ENCODE measurements at places on chromosomes 13 and 19. TPM values are rescaled to one million over a fixed set of nuclear protein-coding genes. Genes with fewer than 3 reads are reported as not detected.

The CPAMD8 gene
- 0.11 TPM for total RNA-seq

DNA sequence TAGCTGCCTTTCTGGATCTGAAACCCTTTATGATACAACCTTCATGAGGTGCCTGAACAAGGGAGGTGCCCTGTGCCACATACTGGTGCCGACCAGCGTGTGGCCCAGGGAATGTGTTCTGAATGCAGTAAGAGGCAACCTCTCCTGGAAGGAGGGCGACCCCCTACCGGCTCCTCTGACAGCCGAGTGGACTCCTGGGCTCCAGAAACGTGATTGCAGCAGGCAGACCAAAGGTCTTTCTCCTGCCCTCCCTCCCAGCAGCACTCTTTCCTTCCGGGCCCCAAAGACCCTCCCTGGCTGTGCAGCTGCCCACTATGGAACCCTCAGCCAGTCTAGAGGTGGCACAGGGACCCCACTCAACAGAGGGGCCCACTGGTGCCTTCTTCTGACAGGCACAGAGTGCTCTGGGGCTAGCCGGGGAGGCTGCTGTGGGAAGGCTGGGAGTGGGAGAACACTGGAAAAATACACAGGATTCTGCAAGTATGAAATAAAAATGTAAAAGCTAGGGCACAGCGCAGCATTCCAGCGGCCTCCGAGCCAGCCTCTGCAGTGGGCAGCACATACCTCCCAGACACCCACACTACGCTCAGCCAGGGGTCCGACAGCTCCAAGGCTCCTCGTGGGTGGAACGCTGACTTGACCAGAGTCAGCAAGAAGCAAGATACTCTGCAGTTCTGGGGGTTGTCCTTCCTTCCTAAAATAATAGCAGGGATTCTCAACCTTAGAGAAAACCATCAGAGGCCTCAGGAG, 14.9 kb downstream of the SH3GL1 start:
- no peak for ATAC-seq

DNA sequence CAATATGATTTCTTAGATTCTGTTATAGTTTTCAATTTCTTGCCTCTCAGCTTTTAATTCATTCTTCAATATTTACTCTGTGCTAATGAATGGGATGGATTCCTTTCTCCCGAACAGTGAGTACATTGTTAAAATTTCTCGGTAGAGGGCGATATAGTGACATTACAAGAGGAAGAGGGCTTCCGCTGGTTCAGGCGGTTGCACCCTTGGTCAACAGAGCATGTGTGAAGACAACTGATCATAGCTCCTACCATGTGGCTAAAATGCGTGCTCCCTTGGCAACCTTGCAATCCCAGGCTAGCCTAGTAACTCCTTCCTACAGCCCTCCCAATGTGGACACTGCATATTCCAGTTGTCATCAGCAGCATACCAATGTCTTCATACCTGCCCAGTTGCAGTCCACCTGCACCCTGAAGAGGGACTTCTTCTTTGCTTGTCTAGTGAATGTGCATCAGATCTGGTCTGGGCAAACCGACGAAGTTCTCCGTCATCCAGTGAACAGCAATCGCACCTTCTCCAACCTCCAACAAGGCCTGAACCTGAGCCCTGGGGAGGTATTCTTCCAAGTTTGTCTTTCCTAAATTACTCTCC, 653.0 kb upstream of the GPC6 start:
- no peak for ATAC-seq

DNA sequence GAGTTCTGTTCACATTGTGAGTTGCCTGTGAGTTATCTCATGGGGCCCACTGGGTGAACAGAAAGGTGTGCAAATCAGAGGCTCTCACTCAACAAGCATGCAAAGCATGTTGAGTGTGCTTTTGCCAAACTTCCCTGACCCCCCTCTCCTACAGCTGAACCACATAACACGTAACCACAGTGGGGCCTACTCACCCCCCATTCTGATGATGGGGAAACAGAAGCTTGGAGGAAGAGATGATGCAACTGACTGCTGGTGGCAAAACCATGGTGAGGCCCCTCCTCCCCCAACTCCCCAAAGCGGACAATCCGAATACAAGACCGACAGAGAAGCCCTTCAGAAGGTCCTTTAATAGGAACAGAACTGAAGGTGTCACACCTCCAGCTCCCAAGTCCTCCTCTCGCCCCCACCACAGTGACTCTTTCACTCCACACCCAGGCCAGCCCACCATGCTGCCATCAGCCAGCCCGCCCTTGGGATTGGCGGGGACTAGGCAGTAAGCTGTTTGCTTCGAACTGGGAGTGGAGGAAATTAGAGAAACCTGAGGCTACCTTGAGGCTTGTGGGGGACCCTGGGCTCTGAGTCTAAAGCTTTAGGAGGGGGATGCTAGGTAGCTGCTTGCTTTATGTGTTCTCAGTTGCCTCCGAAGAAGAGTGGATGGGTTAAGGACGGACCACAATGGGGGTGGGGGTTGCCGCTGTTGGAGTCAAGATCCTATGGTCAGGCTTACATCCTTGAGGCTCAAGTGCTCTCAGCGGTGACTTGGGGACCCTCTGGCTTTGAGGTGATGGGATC, 3.8 kb downstream of the ZNF784 start:
- ATAC-seq: no peak

DNA sequence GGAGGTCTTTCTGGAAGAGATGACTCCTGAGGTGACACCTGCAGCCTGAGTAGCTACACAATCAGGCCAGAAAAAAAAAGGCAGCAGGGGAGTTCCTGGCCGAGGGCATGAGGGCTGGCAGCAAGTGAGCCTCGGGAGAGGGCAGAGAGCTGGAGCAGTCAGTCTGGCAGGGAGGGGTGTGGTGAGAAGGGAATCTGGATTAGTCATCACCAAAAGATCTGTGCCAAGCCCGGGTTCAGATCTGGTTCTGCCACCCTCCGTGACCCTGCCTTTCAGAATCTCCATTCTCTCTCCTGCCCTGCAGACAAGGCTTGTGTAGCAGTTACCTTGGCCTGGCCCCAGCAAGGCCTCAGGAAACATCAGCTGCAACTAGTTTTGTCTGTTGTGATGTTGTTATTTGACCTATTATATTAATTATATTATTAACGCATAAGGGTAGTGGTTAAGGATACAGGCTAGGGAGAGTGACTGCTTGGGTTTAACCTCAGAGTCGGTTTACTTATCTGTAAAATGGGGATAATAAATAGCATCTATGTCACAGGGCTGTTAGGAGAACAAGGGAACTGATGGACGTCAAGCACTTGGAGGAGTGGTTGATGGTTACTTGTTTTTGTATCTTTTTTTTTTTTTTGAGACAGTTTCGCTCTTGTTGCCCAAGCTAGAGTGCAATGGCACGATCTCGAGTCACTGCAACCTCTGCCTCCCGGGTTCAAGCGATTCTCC, 2.7 kb upstream of the CAPNS1 start:
- peak; percentile 3 for ATAC-seq

GRCh38 chr19:39141929-39142328, 16.3 kb downstream of the PAK4 start:
- ATAC-seq: no peak

GRCh38 chr13:113489549-113490495, 689 bp downstream of the DCUN1D2 start:
- peak; percentile 34 for ATAC-seq

- ATAC-seq: no peak
Measured at GRCh38 chr13:48626077-48626449, 27.7 kb upstream of the CYSLTR2 start.

DNA sequence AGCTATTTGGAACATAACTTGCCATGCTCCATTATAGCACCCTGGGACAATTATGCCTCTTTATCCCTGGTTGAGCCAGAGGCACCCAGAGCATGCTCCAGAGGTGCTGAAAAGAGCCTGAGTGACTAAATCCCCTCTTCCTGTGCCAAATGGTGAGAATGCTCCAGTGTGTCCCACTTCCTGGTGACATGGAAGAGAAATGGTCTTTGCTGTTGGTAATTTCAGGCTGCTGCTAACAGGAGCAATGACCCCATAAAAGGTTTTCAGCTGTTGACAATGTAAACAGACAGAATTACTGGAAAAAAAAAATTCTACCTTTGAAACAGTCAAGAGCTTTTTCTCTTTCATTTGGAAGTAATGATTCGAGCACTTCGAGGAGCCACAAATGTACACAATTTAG, 341.8 kb downstream of the FGF9 start:
- no peak for ATAC-seq

The CPB2 gene
- total RNA-seq: not detected

- ATAC-seq: peak; percentile 31
Measured at GRCh38 chr13:43664700-43665191, 122.0 kb downstream of the ENOX1 start.

GRCh38 chr19:42080764-42081375, 4.9 kb downstream of the ZNF574 start:
- ATAC-seq: no peak

All from activated T-helper 17 cell treated with anti-CD3 and anti-CD28 coated beads, Interleukin-2, amount 50 U/mL, for 72 hours (primary cell).